ENCODE measurements at places on chromosomes 5 and 9.
A peak's percentile ranks its signal among the peaks of the same experiment; 100 is the strongest.

DNA sequence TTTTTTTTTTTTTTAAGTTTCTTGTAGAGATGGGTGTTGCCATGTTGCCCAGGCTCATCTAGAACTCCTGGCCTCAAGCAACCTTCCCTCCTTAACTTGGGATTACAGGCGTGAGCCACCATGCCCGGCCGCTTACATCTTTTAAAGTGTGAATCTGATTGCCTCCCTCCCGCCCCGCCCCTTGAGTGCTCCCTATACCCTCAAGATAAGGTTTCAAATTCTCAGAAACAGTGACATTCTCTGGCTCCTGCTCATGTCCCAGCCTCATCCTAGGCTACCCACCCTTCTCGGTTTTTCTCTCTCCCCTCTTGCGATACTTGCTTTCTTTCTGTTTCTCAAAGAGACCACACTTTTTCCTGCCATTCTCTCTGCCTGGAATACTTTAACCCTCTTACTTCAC lies 12.4 kb downstream of the MORN5 start:
- no peak for DNase-seq

- peak; percentile 68 for DNase-seq
Observed at GRCh38 chr5:119435436-119436132, 16.7 kb upstream of the HSD17B4 start.

DNA sequence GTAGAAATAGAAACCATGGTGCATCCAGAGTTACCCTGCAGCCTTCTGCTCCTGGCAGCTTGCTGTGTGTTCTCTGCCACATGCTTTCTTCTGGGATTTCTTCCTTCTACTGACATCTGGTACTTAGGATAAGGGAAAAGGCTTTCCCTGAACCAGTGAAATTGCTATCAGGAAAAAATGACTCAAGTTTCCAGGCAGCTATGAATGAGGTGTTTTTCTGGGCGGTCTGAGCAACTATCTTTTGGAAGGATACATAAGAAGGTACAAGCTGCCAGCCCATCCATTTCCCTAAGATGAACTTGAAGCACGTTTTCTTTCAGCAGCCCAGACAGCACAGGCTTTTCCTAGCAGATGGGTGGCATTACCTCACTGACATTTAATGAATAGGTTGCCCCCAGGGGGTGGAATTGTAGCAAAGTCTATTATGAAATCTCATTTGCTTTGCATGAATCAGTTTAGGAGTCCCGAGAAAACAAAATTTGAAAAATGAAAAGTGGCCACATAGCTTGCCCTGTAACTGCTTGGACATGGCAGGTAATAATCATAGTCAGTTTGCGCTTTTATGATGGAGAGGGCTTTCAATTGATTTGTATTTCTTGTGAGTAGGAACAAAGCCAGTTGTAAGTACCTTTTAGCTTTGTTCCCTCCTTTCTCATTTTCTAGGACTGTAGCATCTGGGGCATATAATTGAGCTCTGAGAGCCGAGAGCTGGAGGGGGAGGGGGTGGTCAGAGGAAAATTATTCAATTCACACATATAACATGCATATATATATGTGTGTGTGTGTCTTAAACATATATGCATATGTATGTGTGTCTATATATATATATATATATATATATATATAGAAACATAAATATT lies 108.5 kb downstream of the C9orf152 start:
- no peak for DNase-seq

GRCh38 chr5:150263801-150264621 lies 25.6 kb downstream of the CAMK2A start:
- DNase-seq: no peak

DNA sequence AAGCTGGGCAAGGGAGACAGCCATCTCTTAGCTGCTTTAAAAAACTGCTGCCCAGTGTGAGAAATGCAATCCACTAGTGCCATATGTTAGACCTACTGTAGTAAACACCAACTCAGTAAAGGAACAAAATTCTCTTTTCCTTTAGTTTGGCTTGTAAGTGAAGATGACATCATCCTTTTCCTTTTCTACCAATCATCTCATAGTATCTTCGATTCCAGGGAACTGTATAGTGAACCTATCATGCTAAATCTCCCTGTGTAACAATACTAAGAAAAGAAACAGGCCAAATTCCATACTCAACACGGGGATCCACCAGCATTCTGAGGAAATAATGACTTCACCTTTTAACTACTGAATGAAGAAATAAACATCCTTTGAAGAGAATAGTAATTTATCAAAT lies 100.1 kb downstream of the RAPGEF6 start:
- DNase-seq: no peak

- no peak for DNase-seq
Observed at GRCh38 chr9:131282688-131283422, 6.5 kb upstream of the FAM78A start.

GRCh38 chr5:53917826-53918225 lies 357.4 kb downstream of the NDUFS4 start:
- DNase-seq: no peak

DNA sequence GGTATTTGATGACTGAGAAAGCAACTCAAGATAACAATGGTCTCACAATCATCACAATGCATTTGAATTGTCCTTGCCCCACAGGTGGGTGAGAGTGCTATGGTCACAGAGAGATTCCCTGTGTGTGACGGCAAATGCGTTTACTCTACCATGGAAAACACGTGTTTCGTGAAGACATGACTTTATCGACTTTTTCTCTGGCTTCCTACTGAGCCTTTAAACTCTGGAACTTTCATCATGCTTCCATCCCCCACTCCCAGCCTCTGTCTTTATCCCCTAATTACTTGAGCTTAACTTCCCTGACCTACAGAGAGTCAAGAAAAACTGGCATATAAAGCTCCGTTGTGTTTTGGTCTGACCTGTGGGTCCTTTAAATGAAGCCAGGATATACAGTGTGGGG lies 414.1 kb upstream of the CLINT1 start:
- DNase-seq: no peak

- no peak for DNase-seq
Observed at GRCh38 chr5:59583810-59584562, 309.5 kb downstream of the PDE4D start.

GRCh38 chr5:39073767-39074016 lies 507 bp downstream of the RICTOR start:
- DNase-seq: peak; percentile 60

DNA sequence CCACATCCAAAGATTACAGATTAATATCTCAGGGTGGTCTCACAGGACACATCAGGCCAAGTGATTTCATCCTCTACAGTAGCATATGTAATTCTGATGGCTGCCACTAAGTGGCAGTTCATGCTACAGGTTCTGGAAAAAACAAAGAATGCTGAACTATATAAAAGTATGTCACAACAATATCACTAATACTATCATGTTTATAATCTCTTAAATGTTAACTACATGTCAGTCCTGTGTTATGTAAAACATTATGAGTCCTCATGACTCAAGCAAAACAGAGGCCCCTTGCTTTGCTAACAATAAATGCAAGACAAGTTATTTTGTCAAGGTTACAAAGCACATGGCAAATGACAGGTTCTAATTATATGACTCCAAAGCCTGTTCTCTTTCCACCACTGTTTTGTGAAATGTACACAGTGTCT lies 233.2 kb downstream of the FBXL17 start:
- DNase-seq: no peak

DNA sequence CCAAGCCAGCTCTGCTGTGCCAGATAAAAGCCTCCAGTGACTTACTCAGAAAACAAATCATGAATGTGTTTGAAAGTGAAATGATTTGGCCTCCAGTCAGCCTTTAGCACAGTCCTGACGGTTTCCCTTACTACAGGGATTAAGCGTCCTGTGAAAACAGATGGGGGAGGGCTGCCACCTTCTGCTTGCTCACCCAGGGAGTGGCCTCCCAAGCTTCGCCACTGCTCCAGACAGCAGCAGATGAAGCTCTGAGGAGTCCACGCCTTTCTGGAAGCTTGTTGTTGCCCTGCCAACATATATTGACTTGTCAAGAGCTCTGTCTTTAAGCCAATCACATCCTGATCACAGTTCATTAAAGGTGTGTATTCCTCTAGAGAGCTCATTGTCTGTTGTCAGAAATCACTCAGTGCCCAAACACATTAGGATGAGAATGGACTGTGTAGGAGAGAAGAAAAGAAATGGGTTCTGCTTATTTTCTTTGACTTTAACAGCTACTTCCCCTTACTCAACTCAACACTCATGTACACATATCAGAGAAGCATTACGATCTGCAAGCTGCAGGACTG lies 4.9 kb upstream of the FYB1 start:
- no peak for DNase-seq

- DNase-seq: no peak
Observed at GRCh38 chr9:129098328-129098727, 12.3 kb downstream of the CRAT start.

GRCh38 chr9:133884907-133885744 lies 107.0 kb downstream of the VAV2 start:
- DNase-seq: no peak

- no peak for DNase-seq
Observed at GRCh38 chr5:119527351-119527750, 75.1 kb downstream of the HSD17B4 start.

- no peak for DNase-seq
Observed at GRCh38 chr5:68543212-68543611, 327.7 kb downstream of the PIK3R1 start.

DNA sequence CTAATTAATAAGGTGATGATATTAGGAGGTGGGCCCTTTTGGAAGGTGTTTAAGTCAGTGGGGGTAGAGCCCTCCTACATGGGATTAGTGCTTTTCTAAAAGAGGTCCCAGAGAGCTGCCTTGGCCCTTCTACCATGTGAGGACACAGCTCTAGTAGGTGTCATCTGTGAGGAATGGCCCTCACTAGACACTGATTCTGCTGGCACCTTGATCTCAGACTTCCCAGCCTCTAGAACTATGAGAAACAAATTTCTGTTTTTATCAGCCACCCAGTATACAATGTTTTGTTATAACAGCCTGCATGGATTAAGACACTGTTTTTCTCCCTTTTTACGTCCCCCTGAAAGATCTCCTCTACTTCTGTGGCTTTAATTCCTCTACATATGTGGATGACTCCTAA lies 31.6 kb downstream of the ACER2 start:
- no peak for DNase-seq

DNA sequence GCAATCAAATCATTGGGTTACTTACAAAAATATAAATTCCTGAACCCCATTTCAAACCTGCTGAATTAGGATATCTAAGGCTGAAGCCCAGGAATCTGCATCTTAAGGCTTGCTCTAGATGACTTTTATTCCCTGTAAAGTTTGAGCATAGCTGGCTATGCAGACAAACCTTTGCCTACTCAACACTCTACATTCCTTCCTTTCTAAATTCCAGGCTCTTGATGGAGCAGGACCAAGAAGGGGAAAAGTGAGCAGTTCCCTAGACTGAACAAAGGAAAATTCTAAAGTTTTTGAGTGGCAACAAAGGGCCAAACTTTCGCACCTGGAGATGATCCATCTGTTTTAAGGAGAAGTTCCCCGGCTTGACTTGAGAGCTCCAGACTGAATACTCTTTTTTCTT lies 9.8 kb upstream of the ADRA1B start:
- DNase-seq: no peak

GRCh38 chr9:126947529-126947928 lies 32.9 kb downstream of the RALGPS1 start:
- no peak for DNase-seq

GRCh38 chr9:110821064-110821463 lies 152.5 kb downstream of the MUSK start:
- DNase-seq: no peak

GRCh38 chr5:53971551-53971950 lies 338.8 kb downstream of the ARL15 start:
- no peak for DNase-seq

- DNase-seq: no peak
Observed at GRCh38 chr9:16217943-16218701, 652.3 kb downstream of the BNC2 start.

- no peak for DNase-seq
Observed at GRCh38 chr9:123739387-123739786, 190.5 kb downstream of the DENND1A start.

DNA sequence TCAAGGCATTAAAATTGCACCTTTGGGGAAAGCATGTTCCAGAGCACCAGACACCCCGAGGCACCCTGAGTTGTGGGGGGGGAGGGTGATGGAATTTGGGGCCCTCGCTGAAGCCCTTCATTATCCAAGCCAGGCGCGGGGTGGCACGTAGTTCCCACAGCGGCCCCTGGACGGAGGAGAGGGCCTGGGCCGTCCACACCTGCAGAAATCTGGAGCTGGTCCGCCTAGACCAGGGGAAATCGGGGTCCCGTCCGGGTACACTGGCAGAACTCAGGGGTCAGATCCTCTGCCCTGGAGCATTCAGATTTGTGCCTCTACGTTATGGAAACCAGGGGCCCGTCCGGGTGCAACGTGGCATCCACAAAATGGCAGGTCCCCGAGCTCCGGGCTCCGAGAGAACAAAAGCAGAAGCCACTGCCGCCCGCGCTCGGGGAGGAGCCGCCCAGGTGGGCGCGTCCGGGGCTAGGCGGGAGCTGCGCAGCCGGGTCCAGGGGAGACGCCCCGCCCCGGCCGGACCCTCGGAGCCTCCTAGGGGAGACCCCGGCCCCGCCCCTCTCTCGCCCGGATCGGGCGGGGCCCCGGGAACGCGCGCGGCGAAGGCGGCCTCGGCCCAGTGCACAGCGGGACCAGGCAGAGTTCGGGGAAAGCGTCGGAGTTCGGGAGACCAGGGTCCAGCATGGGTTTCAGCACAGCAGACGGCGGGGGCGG lies at the start of gene PLEKHG4B:
TSS of gene PLEKHG4B (plus strand) at position 613 of the 708 bp plus-strand sequence. CDS start at position 677, 64 bp downstream.
- DNase-seq: peak; percentile 95

- DNase-seq: no peak
Observed at GRCh38 chr5:100432741-100433140, 102.4 kb upstream of the FAM174A start.

DNA sequence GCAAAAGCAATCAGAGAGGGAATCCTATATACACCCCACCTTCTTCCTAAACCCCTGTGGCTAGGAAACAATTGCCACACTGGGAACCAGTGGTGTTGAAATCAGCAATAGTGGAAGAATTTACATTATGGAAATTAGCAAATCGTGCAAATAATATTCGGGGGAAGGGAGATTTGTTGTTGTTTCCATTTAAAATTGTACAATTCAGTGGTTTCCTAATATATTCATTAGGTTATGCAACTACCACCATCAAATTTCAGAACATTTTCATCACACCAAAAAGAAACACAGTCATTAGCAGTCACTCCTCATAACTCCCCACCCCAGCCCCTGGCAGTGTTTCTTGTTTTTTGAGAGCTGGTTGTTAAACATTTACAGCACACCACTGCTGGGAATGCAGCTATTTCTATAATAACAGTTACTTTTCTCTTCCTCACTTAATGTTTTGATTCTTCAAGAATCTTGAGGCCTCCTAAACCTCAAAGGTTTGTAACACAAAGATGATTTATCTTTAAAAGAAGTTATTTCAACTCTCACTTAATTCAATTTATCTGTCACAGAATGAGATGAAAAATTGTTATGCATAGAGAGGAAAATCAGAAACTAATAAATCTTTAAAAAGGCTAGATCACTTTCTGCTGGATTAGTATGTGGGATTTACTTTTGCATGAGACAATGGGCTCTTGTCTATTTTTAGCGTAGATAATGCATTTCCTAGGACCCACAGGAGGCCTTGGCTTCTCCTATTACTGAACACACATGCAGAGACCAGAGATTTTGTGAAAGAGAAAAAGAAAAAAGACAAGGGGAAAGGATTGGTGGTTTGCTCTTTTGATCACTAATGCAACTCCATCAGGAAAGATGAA lies 91.8 kb upstream of the DAPK1 start:
- DNase-seq: peak; percentile 50

Measured in kidney (tissue), 22 donors.